ENCODE measurements at places on chromosomes 1 and 21. TPM values are rescaled to one million over a fixed set of nuclear protein-coding genes. Genes with fewer than 3 reads are reported as not detected.

GRCh38 chr21:41368735-41369104 lies 6.9 kb downstream of the MX2 start:
- DNase-seq: no peak

The VANGL2 gene
- polyA plus RNA-seq: 8.6 TPM

The ISG15 gene
- 6.2 TPM for polyA plus RNA-seq

- no peak for DNase-seq
These were observed 29.5 kb upstream of the CLCA4 start for GRCh38 chr1:86517336-86517735.

The PLEKHA6 gene
- 3.0 TPM for polyA plus RNA-seq

GRCh38 chr21:25425156-25425555 lies 182.1 kb downstream of the MRPL39 start:
- DNase-seq: no peak

GRCh38 chr1:20100632-20101355 lies 18.5 kb downstream of the PLA2G2D start:
- no peak for DNase-seq

The PROK1 gene
- polyA plus RNA-seq: not detected

- DNase-seq: no peak
These were observed 22.0 kb downstream of the SLC44A5 start for GRCh38 chr1:75588779-75589475.
